Bronchial smooth muscle cell (primary cell): ENCODE measurements at places on chromosomes 6 and 20. TPM values are rescaled to one million over a fixed set of nuclear protein-coding genes. Genes with fewer than 3 reads are reported as not detected.

Gene C20orf141
- 0.32 TPM in 1 of 2 replicates, not detected in the other for total RNA-seq

Gene ZNF343
- 11.1 and 12.3 TPM in 2 replicates for total RNA-seq

Gene SCRT2
- not detected in 2 replicates for total RNA-seq

Gene GJE1
- not detected in 2 replicates for total RNA-seq

Gene FLRT3
- 1.6 and 3.8 TPM in 2 replicates for total RNA-seq

Gene MUC21
- total RNA-seq: not detected in 2 replicates

Gene TFEB
- 1.5 and 1.9 TPM in 2 replicates for total RNA-seq

Gene FABP7
- total RNA-seq: not detected in 2 replicates

Gene SEL1L2
- not detected in 2 replicates for total RNA-seq

Gene ADTRP
- total RNA-seq: 2.2 and 3.0 TPM in 2 replicates

Gene CDH4
- total RNA-seq: 0.32 TPM in 1 of 2 replicates, not detected in the other

Gene LAMA2
- 110 and 204 TPM in 2 replicates for total RNA-seq

Gene RIPPLY2
- not detected in 2 replicates for total RNA-seq

Gene LST1
- 0.09 and 0.32 TPM in 2 replicates for total RNA-seq

Gene SLC35D3
- total RNA-seq: not detected in 2 replicates

Gene SLC22A23
- 4.4 and 4.9 TPM in 2 replicates for total RNA-seq

Gene POPDC3
- 4.9 and 7.9 TPM in 2 replicates for total RNA-seq

Gene RIN2
- 44.6 and 49.5 TPM in 2 replicates for total RNA-seq

Gene GATA5
- total RNA-seq: not detected in 2 replicates
